ENCODE measurements at places on chromosomes 4 and X.

DNA sequence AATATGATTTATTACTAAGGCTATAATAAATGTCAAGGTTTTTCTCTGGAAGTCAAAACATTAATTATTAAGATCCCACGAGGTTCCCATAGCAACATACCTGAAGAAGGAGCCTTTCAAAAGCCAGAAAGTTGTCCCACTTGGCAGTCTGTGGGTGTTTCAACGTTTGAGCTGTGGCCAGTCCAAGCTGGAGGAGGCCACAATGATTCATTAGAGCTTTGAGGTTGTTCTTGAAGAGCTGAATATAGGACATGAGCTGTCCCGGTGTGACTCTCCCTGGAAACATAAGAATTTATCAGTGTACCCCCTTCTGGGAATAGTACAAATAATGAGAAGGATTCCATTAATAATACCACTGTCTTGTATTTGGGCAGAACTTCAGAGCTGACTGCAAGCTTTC is 92.1 kb downstream of the SCFD2 start:
- DNase-seq = no peak

- no peak for DNase-seq
Measured at GRCh38 chr4:59762344-59762743, 1437.8 kb upstream of the ADGRL3 start.

DNA sequence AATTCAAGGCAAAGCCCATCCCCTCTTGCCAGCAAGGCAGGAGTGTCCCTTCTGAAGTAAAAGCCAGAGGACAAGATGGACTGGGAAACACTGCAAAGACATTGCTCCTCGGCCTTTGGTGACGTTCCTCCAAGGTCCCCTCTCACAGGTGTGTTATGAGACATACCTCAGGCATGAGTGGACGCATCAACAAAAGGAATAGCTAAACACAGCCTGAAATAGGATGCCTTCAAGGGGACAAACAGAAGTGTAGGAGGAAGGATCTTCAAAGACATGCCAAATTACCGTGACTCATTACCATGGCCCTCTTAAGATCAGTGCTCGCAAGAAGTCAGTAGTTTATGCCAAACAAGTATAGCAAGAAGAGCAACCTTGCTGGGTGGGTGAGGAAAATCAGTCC is 6.0 kb upstream of the IDS start:
- DNase-seq = no peak

GRCh38 chr4:182931691-182932345 is 14.6 kb upstream of the DCTD start:
- no peak for DNase-seq

GRCh38 chr4:1604706-1605205 is 79.4 kb downstream of the FAM53A start:
- DNase-seq = no peak

DNA sequence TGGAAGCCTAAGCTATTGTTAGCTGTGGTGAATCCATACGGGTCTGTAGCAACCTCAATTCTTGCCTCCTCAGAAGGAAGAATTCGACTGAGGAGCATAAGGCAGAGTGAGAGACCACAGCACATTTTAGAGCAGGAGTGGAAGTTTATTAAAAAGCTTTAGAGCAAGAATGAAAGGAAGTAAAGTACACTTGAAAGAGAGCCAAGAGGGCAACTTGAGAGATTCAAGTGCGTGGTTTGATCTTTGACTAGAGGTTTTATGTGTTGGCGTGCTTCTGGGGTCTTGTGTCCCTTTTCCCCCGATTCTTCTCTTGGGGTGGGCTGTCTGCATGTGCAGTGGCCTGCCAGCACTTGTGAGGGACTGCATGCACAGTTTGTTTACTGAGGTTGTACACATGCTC is 880.6 kb upstream of the INTU start:
- no peak for DNase-seq

DNA sequence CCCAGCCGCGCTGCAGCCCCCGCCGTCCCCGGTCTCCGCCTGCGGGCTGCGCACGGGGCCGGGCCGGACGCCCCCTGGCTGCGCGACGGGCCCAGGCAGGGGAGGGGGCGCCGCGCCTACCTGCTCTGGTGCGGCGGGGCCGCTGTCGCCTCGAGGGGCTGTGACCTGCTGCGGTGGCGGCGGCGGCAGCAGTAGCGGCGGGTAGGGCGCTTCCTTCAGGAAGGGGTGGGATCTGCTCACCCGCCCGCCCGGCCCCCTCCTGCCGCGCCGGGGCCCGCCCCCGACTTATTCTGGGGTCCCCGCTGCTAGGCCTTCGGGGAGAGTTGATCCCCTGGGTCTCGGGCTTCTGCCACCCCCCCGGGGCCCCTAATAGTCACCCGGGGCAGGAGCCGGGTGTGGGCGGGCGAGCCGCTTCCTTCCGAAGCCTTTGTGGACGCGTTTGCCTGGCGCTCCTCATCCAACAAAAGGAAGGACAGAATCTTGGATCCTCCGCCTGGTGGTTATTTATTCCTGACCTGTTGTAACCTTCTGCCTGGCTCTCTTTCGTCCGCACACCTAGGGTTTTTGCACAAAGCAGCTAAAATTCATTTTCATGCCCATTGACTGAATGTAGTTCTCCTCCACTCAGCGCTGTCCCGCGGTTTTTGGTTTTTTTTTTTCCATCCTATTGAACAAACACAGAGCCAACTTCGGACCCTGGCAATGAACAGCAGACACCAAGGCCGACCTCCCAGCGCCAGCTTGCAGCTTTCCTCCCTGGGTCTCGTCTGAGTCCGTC is at the start of gene TMEM150C:
TSS of gene TMEM150C (minus strand) at position 203 of the 778 bp plus-strand sequence. CDS start 57,331 bp downstream, outside the sequence.
- DNase-seq = peak; percentile 31

- DNase-seq = peak; percentile 2
Measured at GRCh38 chr4:89410687-89411086, 103.1 kb upstream of the GPRIN3 start.

- DNase-seq = peak; percentile 80
Measured at GRCh38 chrX:20547611-20548051, 280.9 kb upstream of the RPS6KA3 start.

DNA sequence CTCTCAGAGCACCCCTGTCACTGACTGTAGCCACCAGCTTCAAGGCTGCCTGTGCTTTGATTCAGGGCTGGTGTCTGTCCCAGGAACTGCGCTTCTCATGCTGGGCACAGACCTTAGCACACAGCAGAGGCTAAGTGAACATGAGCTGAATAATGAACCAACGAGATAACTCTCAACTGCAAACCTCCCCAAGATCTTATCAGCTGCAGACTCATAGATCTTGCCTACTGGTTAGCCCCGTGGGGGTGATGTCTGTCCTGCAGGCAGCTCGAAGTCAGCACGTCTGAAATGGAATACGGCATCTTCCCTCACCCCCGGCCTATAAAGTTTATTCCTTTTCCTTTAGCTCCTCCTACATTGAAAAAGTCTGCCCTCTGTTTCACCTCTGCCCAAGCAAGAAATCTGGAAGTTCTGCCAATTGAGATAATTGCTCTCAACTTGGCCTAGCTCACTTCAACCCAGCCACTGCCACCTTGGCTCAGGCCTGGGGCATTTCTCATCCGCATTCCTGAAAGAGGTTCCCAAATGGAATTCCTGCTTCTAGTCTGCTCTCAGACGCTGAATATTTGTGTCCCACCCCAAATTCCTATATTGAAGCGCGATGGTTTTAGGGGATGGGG is 73.7 kb downstream of the GATB start:
- DNase-seq = no peak

GRCh38 chr4:93719552-93719951 is 109.0 kb upstream of the ATOH1 start:
- DNase-seq = no peak

GRCh38 chrX:68853665-68854251 is 24.9 kb downstream of the EFNB1 start:
- no peak for DNase-seq

GRCh38 chrX:119174900-119175299 is 47.3 kb upstream of the KIAA1210 start:
- no peak for DNase-seq

DNA sequence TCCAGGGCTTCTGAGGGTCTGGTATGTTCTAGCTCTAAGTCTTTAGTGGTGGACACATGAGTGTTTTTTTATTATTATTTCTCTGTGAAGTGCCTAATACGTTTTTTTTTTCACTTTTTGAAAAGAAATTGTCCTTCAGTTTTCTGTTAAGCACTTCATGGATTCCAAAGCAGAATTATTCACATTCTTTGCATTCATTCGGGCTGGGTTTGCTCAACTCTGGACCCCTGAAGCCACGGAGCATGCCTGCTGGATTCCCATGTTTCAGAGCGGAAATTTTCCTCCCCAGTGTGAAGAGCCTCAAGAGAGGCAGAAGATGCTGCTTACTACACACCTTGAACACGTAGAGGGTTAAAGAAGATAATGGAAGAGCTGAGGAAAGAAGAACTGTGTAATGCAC is 107.5 kb downstream of the EGF start:
- no peak for DNase-seq

DNA sequence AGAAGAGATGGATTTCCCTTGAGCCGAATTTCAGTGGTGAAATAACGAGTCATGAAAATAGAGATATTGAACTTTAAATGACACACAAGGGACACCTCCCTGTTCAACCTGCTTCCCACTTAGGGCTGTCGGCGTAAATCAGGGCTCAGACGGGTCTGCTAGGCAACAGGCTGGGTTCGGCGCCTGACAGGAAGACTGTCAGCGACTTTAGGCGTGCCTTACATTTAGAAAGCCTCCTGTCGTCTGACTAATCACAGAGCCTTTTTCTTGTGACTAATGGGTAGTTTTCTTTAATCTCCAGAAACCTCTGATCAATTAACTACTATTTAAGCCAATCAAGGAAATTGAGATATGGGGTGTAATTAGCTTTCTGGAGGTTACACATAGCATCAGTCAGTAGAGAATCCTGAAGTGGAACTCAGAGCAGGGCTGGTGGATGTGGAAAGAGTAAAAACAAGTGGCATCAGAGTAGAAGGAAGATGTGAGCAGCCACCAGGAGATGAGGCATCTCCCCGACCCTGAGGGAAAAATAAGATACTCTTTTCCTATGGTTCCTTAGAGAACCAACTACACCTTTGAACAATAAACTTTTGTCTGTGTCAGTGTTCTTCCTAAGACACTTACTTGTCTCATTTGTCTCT is 86.2 kb upstream of the HS3ST1 start:
- DNase-seq = no peak

GRCh38 chr4:163110442-163110841 is 56.2 kb downstream of the NAF1 start:
- DNase-seq = no peak

DNA sequence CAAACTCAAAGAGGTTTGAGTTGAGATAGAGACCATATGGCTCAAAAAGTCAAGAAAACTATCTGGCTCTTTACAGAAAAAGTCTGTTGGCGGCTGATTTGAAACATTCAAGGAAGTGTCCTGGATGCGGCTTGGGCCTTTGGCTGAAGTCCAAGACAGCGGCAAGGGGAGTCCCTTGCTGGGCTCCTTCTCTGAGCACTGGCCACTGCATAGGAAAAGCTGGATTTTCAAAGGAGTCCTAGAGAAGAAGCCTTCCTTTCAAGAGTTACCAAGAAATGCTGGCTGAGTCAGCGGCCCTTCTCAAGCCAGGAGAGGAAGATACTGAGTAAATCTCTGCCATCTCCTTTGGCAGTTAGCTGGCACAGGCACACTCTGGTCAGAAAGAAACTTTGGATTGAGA is 12.1 kb downstream of the APLN start:
- peak; percentile 67 for DNase-seq
